Fibroblast of skin of right quadriceps (primary cell): ENCODE measurements at places on chromosomes 5 and 9.

DNA sequence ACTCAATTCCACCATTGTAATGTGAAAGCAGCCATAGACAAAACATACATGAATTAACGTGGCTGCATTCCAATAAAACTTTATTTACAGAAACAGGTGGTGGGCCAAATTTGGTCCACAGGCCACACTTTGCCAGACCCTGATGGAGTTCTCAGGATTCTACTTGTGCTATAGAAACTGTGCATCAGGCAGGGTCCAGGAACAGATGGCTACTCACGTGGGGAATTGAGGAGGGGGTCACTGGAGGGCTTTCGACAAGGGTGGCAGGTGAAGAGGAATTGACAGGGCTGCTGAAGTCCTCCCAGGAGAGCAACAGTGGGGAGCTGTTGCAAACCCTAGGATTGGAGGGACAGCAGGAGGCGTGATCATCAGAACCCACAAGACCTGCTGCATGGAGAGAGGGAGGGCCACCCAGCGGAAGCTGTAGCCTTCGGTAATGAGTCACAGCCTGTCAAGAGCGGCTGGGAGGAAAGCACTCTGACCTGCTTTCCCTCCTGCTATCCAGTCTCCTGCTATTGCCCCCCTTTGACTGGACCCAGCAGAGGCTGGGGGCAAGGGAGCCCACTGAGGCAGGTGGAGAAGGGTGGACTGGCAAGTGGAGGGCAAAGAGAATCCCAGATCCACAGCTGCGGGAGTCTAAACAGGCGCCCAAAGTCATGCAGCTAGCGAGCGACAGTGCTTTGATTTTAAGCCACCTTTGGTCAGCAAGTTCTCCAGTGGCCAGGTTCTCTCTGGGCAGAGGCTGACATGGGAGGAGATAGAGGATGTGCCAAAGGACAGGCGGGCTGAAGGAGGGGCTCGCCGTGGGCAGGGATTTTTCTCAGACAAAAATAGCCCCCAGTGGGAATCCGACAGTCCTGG is 138.3 kb upstream of the SMIM23 start:
- peak; percentile 69 for DNase-seq

GRCh38 chr9:18791074-18791473 is 241.9 kb downstream of the SAXO1 start:
- DNase-seq: peak; percentile 23

DNA sequence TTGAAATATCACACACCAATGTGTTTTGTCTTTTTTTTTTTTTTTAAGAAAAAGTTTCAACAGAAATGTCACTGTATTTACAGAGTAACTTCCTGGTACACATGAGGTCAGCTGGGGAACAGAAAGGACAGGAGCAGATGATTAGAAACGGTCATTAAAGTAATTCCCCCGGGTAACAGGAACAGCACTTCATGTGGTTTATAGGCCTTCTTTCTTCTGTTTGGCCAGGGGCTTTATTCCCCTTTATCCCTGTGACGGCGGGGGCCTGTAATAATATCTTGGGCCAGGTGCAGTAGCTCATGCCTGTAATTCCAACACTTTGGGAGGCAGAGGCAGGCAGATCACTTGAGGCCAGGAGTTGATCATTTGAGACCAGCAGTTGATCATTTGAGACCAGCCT is 30.5 kb upstream of the MSH3 start:
- no peak for DNase-seq

DNA sequence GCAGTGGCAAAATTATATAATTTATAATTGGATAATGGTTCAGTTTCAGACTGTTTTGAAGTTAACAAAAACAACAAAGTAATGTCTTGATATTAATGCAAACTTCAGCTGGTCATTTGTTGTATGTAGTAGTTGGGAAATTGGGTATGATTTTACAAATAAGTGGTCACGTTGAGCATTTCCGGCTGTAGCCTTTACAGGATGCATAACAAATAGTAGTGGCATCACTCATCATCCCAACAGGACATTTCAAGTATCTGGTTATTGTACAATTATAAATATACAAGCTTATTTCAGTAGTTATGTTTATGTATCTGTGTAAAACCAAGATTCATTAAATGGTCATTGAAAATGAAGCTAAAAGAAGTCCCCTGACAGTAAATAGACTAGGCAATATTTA is 72.9 kb downstream of the SMIM15 start:
- DNase-seq: no peak
